Anterior cingulate cortex (tissue), 58 donors: ENCODE measurements at places on chromosomes 4 and X.

DNA sequence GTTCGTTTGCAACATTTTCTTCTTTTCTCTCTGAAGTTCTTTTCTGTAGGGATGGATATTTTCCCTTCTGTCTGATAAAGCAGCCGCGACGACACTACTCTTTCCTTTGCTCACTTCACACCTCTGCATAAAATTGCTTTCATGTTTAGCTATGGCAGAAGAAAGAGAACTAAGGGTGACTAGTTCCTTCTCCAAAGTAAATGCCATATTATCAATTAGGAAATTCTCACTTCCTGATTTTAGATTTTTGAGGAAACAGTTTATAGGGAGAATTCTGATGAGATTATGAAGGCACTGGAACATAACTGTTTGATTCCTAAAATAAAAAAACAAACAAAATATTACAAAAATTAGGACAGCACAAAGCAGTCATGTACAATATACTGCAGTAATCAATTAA, 29.2 kb downstream of the FANCB start:
- DNase-seq = no peak

- DNase-seq = no peak
Observed at GRCh38 chr4:128544272-128544671, 256.7 kb upstream of the PGRMC2 start.

GRCh38 chrX:110477593-110478228, 119.1 kb downstream of the RTL9 start:
- DNase-seq = no peak

DNA sequence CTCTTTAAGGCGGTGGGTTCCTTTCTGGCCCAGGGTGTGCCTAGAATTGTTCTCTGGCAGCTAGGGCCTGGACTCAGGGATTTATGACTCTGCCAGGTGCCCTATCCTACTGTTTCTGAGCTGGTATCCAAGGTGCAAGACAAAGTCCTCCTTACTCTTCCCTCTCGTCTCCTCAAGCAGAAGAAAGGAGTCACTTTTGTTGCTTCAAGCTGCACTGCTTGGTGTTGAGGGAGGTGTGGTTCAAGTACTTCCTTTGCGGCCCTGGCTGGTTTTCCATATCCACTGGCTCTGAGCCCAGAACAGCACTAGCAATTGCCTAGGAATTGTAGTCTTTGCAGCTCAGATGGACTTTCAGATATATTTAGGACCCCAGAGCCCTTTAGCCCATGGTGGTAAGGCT, 39.3 kb downstream of the RTL3 start:
- DNase-seq = no peak

- no peak for DNase-seq
Observed at GRCh38 chrX:37871626-37872302, 24.4 kb upstream of the DYNLT3 start.

DNA sequence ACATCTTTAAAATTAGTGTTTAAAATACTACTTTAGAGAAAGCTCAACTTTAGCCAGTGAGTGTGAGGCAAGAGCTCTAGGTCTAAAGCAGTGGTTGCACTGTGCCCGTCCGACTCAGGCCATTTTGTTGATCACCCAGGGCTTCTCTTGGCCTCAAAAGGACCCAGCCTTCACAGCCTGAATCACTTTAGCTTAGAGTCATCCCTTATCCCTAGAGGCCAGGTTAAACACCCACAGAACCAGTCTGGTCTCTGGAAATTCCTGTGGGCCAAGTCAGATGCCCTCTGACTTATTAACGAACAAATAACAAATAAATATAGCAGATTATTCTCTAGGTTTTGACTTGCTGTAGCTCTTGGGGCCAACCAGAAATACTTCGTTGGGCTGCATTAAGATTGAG, 102.3 kb downstream of the WWC2 start:
- DNase-seq = no peak

GRCh38 chr4:28462766-28463700, 1602.4 kb downstream of the STIM2 start:
- DNase-seq = no peak

GRCh38 chr4:95533254-95533653, 15.5 kb downstream of the UNC5C start:
- no peak for DNase-seq

DNA sequence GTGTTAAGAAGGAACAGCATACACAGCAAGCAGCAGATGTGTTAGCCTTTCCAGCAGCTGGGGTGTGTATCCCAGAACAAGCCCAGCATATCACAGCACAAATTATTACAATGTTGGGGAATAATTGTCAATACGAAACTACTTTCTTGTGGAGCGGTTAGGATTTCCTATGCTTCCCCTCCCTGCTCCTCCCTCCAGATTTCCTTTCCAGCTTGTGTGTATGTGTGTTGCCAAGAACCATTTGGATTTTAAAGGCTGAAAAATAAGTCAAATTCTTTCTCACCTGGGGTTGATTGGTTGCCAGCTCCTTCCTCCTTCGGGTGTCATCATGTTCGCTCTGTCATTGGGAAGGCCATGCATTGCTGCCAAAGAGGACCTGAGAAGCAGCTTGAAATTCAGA, 178.2 kb upstream of the FRMPD4 start:
- DNase-seq = no peak

- no peak for DNase-seq
Observed at GRCh38 chrX:68411729-68412128, 21.6 kb downstream of the OPHN1 start.

- no peak for DNase-seq
Observed at GRCh38 chr4:85557016-85557901, 82.3 kb downstream of the ARHGAP24 start.

GRCh38 chr4:41072021-41072777, 142.1 kb downstream of the APBB2 start:
- DNase-seq = no peak

DNA sequence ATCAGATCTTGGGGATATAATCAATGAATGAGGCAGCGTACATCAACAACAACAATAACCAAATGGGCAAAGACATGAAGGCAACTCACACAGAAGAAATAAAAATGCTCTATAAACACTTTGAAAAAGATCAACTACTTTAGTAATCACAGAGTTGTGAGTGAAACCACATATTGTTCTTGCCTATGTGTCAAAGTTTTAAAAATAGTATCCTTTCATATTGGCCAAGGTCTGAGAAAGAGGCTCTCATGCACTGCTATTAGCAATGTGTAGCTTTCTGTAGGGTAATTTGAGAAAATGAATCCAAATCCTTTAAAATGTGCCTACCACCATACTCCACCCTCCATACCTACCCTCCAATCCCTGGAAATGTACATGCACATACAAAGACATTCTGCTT, 25.0 kb downstream of the COQ2 start:
- no peak for DNase-seq
